PC-9 (cell line): ENCODE measurements at places on chromosomes 6 and 20. TPM values are rescaled to one million over a fixed set of nuclear protein-coding genes. Genes with fewer than 3 reads are reported as not detected.

The BHLHE23 gene
- not detected in 2 replicates for total RNA-seq

The WFDC2 gene
- 159 and 185 TPM in 2 replicates for total RNA-seq

GRCh38 chr6:131997429-131998153 is 46.4 kb upstream of the CCN2 start:
- H3K27me3 ChIP-seq, result no peaks in the 10 kb centered on the region
- H3K4me1 ChIP-seq, result peaks cover 12% of the 10 kb centered on the region; the same call in 1 of the 2 replicates
- no peaks in the 10 kb centered on the region for H3K36me3 ChIP-seq
- no peak overlapping the region for H3K27ac ChIP-seq
- DNase-seq, result no peak

The SUMO4 gene
- total RNA-seq, result 1.8 TPM in 2 replicates

The OR12D3 gene
- not detected in 2 replicates for total RNA-seq

The GJE1 gene
- not detected in 2 replicates for total RNA-seq

The SLC22A2 gene
- total RNA-seq, result not detected in 2 replicates

The OXT gene
- total RNA-seq, result not detected in 2 replicates

DNA sequence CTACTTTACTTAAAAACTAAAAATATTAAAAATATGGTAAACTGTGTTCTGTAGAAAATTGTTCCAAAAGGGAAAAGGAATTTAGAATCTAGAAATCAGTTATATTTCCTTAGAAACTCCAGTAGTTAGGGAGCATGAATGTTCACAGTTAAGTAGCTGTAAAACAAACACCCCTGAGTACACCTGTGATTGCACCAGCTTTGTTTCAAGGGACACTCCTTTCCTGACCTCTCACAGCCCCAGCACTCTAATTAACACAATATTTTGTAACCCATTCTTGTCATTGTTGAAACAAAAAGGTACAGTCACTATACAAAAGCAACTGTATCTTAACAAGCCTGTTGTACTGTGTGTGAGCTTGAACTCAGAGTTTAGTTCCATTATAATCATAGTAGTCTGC is 72.3 kb downstream of the NCOA7 start:
- H3K4me3 ChIP-seq, result no peak overlapping the region
- no peak for DNase-seq
- H3K27ac ChIP-seq, result peak overlapping the region; percentile 1; the same call in 1 of the 2 replicates
- H3K36me3 ChIP-seq, result no peaks in the 10 kb centered on the region

- no peak overlapping the region for H3K4me3 ChIP-seq
- H3K36me3 ChIP-seq, result no peaks in the 10 kb centered on the region
- peaks cover 8% of the 10 kb centered on the region for H3K4me1 ChIP-seq
- no peaks in the 10 kb centered on the region for H3K27me3 ChIP-seq
- peak; percentile 62 for DNase-seq
- H3K27ac ChIP-seq, result peak overlapping the region; percentile 11
These were observed 627.5 kb downstream of the COL12A1 start for GRCh38 chr6:74578339-74578738.
